ENCODE measurements at places on chromosomes 7 and 10.

- no peak for DNase-seq
Measured at GRCh38 chr7:149007611-149008010, 20.7 kb downstream of the PDIA4 start.

- no peak for DNase-seq
Measured at GRCh38 chr7:29906200-29907022, 83.2 kb downstream of the SCRN1 start.

DNA sequence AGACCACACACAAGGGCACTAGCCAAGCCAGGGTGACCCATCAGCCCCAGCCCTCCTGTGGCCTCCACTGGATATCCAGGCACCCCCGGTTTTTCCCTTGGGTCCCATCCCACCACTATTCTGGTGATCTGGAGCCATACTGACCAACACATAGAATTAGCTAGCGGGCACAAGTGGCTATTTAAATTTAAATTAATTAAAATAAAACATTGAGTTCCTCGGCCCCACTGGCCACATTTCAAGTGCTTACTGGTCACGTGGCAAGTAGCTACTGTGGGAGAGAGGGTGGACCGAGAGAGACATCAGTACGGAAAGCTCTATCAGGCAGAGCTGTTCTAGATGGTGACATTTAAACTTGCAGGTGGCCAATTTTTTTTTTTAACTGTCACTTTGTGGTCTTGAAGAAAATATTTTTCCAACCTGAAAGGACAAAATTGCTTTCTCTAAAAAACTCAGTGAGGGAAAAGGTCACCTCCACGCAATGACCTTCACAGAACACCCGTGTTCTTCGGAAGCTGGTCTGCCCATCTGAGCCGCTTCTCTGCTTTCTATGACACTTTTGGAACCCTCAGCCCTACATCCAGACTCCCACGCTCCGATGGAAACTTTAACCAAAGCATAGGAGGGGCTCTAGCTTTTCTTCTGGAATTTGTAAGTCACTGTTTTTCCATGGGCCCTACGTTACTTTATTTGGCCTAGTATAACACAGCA, 30.0 kb downstream of the HIPK2 start:
- no peak for DNase-seq

- no peak for DNase-seq
Measured at GRCh38 chr10:87685832-87686574, 26.3 kb downstream of the PAPSS2 start.

DNA sequence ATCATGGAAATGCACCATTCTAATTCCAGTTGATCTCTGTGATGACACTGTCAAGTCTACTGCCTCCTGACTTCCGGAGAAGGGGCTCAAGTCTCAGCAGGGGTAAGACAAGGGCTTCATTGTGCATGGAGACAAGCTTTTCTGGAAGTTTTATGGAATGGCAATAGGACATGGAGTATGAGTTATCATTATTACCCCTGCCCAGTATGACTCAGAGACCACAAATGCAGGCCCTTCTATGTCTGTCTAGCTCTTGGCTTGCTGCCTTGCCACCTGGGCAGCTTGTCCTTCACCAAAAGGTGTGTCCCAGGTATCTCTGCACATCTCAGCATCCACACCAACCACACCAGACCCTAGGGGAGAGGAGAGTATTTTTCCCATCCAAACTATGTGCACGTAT, 34.9 kb upstream of the KIAA1217 start:
- DNase-seq, result no peak

- DNase-seq, result no peak
Measured at GRCh38 chr10:5640501-5640900, 25.9 kb downstream of the ASB13 start.

DNA sequence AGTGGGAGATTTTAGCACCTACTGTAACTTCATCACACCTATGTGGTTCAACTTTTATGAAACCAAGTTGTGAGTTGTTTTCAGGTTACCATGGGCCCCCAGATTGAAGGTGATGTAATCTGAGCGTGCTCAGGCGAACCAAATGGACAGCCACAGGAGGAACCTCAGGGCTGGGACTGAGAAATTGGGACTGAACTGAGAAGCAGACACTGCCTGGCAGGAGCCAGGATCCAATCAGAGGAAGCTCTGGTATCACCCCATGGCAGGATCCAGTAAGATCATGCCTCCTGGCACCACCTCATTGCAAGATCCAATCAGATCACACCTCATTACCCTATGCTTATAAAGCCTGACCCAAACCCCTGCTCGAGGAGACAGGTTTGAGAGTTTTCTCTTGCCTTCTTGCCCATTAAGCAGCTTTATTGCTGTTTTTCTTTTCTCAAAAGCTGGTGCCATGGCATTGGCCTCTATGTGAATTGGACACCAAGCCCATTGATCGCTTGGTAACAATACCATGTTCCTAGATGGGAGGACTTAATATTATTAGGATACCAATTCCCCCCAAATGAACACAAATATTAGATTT, 43.2 kb upstream of the GDF10 start:
- no peak for DNase-seq

DNA sequence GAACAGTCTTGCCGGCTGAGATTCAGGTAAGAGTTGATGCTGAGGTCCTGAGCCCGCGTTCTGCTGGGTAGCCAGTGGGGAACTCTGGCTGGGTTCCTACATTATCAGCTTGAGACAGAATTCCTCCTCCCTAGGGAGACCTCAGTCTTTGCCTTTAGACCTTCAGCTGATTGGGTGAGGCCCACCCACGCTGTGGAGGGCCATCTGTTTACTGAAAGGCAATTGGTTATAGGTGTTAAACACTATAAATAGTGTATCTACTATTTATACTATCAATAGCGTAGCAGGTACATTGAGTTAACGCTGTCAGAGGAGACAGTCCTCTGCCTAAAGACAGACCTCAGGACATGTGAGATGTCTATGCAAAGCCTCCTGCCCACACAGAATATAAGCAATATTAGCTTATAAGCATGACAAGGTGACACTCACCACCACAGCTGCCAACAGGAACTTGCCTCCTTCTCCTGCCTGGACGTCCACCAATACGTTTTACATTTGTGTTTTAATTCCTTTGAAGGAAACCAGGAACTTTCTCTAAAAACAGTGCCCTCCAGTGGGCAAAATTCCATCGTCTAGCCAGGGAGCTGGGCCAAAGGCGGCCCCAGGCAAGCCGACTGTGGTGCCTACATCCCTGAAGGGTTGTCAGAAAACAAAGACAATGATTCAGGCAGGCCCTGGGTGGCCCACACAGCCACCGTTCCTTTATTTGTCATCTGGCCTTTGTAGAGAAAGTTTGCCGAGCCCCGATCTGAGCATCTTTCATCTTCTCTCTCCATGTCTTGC, 58.8 kb downstream of the INSIG1 start:
- DNase-seq, result no peak

DNA sequence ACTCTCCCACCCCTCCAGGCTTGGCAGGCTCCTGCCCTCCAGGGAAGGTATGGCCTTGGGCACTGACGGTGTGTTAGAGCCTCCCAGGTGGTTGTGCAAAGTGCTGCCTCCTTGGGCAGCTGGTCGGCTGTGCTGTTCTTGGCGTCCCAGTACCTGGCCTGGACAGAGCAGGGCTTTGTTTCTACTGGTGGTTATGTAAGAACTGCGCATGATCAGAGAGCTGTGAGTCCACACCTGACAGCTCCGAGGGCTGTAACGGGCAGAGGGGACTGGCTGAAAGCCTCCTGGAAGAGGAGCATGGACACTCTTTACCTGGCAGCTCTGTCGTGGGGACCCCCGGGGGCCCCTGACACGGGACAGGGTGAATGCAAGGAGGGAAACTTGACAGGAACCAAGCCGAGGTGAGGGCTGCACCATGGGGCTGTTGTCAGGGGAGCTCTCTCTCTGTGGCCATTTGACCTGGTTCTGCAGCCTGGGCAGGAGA, 3.1 kb upstream of the SFRP5 start:
- no peak for DNase-seq

DNA sequence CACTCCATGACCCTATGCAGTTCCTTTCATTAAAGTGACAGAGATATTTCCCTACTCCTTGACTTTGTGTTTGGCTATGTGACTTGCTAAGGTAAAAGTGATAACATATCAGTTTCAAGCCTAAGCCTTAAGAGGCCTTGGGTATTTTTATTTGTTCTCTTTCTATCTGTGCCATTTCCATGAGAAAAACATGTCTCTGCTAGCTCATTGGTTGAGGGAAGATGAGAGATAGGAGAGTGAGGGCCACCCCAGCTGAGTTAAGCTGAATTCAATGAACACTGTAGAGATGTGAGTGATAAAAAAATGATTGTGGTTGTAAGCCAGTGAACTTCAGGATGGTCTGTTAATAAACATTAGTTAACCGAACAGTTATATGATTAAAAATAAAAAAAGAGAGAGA, 13.4 kb downstream of the TASOR2 start:
- no peak for DNase-seq

DNA sequence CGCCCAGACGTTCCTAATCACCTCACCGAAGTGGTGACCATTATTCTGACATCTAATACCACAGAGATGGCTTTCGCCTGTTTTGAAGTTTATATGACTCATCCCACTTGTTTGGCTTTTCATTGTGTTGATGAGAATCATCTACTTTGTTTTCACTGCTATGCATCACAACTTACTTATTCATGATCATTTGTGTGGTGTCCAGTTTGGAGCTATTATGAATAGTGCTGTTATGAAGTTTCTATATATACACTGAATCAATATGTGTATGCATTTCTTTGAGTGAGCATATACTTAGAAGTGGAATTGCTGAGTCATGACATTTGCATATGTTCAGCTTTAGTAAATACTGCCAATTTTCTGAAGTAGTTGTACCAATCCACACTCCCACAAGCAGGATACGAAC, 38.6 kb upstream of the TNKS2 start:
- peak; percentile 5 for DNase-seq

GRCh38 chr10:70492786-70493659, 14.5 kb downstream of the PALD1 start:
- DNase-seq, result no peak

DNA sequence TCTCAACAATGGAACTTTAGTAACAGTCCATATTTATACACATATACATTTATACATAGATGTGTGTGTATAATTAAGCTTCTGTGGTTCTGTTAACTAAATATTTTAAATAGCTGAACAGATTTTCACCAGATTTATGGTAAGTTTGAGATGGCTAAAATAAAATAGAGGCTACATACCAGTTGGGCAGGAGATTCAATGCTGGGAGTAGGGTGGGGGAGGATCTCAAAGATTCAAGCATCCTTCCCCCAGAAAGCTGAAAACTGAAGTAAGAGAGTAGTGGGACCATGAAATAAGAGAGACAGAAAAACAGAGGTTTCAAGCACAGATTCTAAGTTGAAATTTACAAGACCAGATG, 14.0 kb downstream of the LRRC17 start:
- DNase-seq, result no peak

GRCh38 chr10:79433324-79434222, 11.9 kb downstream of the ZCCHC24 start:
- DNase-seq, result no peak

DNA sequence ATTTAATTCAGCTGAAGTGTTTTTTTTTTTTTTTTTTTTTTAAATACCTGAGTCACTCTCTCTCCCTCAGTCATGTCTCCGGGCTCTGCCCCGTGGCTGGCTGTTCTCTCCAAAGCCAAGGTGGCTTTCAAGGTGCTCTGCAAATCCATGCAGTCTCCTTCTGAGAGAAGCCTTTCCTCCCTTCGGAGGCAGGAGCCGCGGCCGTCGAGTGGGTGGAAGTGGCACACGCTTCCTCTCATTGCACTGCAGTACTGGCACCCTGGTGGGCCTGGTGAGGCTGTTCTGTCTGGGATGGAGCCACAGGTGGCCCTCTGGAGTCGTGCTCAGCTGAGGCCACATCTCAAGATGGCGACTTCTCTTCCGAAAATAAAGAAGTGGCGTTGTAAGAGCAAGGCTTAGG, 221.8 kb downstream of the GLRX3 start:
- no peak for DNase-seq

DNA sequence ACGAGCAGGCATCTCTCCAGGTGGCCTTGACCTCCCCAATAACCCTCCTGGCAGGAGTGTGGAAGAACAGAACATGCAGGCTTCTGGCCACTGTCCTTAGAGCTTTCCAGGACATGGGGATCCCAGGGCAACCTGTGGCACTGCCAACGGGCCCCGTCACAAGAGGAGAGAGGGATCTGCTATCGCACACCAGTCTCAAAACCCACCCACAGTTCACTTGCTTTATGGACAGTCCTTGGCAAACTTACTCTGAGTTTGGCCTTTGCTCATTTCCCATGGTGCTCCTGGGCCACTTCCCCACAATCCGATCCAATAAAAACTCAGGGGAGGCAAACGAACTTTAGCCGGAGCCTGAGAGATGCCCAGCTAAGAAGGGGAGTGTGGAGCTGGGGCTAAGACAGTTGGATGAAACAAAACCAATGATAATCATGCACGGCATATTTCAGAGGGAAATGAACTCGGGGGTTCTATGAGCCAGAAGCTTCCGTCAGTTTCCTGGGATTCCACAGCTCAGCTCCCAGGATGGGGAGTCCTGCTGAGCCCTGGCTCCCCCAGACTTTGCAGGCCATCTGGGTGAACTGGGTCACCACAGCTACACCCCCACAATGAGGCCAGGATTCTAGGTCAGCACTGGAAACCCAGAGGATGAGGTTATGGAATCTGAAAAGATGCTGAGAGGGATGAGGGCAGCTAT, 158.4 kb downstream of the NEURL1 start:
- no peak for DNase-seq

DNA sequence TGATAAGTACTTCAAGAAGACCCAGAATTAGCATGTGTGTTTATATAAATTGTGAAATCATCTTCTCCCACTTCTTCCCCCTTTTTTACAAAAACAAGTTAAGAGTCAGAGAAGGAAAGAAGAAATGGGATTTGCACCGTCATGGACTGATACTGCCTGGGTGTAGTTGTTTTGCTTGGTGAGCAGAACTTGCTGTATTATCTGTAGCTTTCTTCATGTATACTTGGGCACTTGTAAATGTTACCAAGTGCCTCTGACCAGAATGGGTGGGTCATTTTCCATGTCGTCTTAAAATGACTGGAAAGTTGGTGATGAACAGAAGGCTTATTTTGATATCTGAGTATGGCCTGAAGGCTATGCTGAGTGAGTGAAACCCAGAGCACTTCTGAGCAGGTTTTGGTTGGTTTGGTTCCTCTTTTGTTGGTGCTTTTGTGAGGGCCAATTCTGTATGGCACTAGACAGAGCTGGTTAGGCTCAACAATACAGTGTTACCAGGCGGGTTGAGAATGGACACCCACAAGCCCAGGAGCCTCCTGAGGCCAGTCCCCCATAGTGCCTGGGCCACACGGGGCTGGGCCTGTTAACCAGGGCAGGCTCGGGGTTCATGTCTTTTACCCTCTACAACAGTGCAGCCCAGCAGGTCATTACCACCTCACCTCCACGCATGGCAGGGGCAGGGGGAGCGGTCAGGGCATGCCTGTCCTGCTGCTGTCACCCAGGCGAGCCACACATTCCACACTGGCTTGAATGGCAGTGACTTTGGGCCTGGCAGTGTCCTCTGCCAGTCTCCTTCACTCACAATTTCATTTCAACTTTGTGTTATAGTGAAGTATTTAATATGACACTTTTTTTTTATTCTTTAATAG, 115.1 kb downstream of the CCNY start:
- DNase-seq, result peak; percentile 70

GRCh38 chr7:114590298-114590697, 175.7 kb downstream of the FOXP2 start:
- no peak for DNase-seq

DNA sequence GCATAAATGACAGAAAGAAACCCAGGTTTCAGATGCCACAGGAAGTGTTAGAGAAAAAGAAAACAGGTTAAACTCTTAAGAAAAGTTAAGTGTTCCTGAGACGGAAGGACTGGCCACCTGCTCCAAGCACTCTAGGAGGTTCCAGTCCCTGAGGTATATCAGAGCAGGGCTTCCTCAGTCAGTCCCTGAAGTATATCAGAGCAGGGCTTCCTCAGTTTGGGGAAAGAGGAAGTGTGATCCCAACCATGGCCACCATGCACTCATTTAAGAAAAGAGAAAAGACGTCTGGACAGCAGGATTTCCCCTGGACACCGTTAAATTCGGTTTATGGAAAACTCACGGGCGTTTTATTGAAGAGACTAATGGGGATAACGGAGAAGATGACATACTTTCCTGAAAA, 133.4 kb upstream of the PFKP start:
- no peak for DNase-seq
